Large intestine (tissue), 12 donors: ENCODE measurements at places on chromosomes 2 and 18. TPM values are rescaled to one million over a fixed set of nuclear protein-coding genes. Genes with fewer than 3 reads are reported as not detected.

DNA sequence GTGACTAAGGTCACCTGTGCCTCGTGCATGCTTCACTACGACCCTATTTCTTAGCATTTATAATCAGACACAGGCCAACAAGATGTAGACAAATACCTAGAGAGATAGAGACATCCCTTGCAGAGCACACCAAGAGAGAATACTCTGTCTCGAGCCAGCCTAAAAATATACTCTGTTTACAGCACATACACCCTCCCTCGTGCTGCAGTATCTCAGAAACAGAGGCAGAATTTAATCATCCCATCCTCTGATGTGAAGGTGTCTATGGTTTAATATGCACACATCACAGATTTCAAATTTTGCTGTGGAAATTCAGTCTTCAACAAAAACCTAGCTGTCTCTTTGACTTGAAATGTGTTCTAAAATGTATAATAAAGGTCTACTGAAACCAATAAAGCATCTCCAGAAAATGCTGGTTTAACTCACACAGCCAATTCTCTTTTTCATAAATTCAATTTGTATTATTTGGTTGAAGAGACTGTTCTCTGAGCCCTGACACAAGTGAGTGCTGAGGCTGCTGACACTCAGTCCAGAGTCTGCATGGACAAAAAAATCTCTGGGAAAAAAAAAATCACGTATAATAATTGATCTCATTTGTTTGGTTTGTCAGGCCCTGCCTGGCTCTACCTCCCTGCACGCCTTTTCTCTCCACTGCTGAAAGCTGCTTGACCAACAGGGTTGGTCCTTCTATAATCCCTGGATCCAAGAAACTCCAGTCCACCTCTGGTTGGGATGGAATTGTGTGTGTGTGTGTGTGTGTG is 142.0 kb upstream of the FSHR start:
- no peak overlapping the region for H3K27ac ChIP-seq
- no peak overlapping the region for H3K4me3 ChIP-seq
- no peaks in the 10 kb centered on the region for H3K36me3 ChIP-seq

DNA sequence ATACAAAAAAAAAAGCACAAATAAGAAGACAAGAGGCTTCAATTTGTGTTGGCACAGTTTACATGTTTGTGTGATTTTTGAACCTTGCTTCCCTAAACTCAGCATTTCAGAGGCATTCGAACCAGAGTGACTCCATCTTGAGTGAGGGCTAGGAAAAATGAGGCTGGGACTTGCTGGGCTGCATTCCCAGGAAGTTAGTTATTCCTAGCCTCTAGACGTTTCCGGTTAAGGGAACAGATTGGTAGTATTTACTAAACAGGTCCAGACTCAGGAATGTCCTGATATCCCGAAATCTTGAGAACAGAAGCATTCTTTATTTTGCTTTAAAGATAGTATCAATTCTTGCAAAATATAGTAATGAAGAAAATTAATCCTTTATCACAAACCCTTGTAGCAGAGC is 46.7 kb downstream of the RIT2 start:
- H3K27me3 ChIP-seq, result no peaks in the 10 kb centered on the region
- DNase-seq, result no peak
- H3K27ac ChIP-seq, result no peak overlapping the region
- H3K4me1 ChIP-seq, result no peaks in the 10 kb centered on the region
- H3K4me3 ChIP-seq, result no peak overlapping the region
- no peaks in the 10 kb centered on the region for H3K36me3 ChIP-seq

The RPRM gene
- 3.2 TPM for polyA plus RNA-seq

The GKN1 gene
- not detected for polyA plus RNA-seq

- H3K27me3 ChIP-seq, result peaks cover 22% of the 10 kb centered on the region
- DNase-seq, result no peak
- no peaks in the 10 kb centered on the region for H3K4me1 ChIP-seq
- H3K27ac ChIP-seq, result no peak overlapping the region
- no peaks in the 10 kb centered on the region for H3K36me3 ChIP-seq
Observed at GRCh38 chr2:130328710-130329109, 14.0 kb upstream of the IMP4 start.

GRCh38 chr2:9610781-9611548 is 19.8 kb downstream of the YWHAQ start:
- no peaks in the 10 kb centered on the region for H3K27me3 ChIP-seq
- peaks cover 10% of the 10 kb centered on the region for H3K4me1 ChIP-seq
- peak; percentile 23 for DNase-seq
- no peak overlapping the region for H3K4me3 ChIP-seq

The TTL gene
- 20.8 TPM for polyA plus RNA-seq

The SERPINB13 gene
- polyA plus RNA-seq, result not detected

- H3K4me1 ChIP-seq, result no peaks in the 10 kb centered on the region
- H3K36me3 ChIP-seq, result peaks cover 11% of the 10 kb centered on the region
- no peaks in the 10 kb centered on the region for H3K27me3 ChIP-seq
- no peak for DNase-seq
Observed at GRCh38 chr2:3314626-3315025, 63.0 kb downstream of the EIPR1 start.

The MOGAT1 gene
- not detected for polyA plus RNA-seq

DNA sequence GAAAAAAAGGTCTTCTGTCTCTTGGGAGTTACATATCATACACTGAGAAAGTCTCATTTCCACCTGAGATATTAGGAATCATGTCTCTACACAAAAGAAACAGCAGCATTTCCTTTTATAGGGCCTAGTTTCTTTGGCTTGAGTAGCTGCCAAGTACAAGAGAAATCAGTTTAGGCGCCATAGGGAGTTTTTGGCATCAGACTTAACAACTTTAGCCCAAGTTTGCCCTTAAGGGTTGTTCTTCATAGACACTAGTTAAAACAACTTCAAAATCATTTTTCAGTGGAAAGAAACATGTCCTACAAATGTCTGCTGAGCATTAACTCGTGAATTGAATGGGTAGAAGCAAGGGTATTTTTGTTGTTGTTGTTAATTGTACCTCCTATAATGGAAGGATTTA is 587.0 kb upstream of the DSEL start:
- no peak overlapping the region for H3K27ac ChIP-seq
- no peak for DNase-seq
- H3K4me1 ChIP-seq, result no peaks in the 10 kb centered on the region

DNA sequence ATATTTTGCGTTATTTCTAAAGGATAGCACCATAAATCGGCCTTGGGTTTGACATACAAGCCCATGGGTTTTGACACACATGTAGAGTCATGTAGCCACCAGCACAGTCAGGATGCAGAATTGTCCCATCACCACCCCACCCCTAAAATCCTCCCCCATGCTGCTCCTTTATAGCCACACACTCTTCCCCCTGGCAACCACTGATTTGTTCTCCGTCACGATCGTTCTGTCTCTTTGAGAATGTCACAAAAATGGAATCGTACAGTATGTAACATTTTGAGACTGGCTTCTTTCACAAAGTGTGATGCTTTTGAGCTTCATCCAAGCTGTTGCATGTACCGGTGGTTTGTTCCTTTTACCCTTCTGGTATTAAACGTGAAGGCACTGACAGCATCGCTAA is 39.1 kb downstream of the CRACDL start:
- no peak overlapping the region for H3K4me3 ChIP-seq
- DNase-seq, result no peak
- no peaks in the 10 kb centered on the region for H3K4me1 ChIP-seq
- H3K27me3 ChIP-seq, result no peaks in the 10 kb centered on the region
- no peaks in the 10 kb centered on the region for H3K36me3 ChIP-seq

- H3K27ac ChIP-seq, result no peak overlapping the region
- H3K4me1 ChIP-seq, result no peaks in the 10 kb centered on the region
- H3K27me3 ChIP-seq, result no peaks in the 10 kb centered on the region
Observed at GRCh38 chr2:221431477-221431876, 140.6 kb downstream of the EPHA4 start.

DNA sequence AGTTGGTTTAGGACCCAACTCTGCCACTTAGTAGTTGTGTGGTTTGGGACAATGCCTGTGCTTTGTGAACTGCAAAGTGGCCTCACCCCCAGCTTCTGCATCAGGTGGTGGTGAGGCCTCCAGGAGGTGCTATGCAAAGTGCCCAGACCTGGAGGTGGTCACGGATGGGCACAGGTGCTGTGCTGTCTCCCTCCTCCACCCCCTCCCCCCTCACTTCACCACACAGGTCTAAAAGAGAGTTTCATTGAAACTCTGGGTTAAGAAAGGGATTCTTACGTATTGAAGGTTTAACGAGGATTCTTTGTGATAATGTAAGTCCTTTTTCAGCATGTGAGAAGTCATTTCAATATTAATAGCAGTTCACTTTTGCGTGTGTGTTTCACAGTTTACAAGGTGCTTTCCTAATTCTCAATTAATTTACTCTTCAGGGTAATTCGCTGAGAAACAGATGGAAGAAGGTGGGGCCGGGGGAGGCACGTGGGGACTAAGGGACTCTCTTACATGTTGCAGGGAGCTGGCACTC is 369.9 kb downstream of the LPIN1 start:
- no peaks in the 10 kb centered on the region for H3K27me3 ChIP-seq
- H3K36me3 ChIP-seq, result no peaks in the 10 kb centered on the region
- H3K4me3 ChIP-seq, result no peak overlapping the region
- no peak overlapping the region for H3K27ac ChIP-seq

DNA sequence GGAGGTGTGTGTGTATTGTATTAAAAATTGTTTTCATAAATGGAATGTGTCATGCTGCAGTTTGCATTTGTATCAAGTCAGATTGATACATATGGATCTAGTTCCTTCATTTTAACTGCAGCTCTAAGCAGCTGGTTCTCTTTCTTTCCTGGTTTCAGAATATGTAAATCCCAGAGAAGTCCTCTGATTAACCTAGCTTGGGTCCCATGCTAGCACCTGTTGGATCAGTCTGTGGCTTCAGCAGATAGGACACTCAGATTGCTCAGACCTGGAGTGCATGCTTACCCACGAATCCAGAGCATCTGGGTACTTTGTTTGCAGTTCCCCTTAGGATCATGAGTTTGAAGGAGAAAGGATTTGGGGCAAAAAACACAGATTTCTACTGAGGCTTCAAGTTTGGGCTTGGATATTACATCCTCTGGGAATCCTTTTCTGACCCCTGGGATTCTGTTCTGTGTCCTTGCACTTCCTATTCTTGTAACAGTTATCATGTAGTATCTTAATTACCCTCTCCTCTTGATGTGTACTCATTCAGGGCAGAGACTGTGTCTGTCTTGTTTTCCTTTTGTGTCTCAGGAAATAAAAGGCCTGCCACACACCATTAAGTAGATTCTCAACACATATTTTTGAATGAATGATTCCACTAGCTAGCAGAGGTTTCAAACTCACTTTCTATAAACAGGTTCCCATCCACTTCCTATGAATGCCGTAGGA is 142.1 kb downstream of the PHLPP1 start:
- DNase-seq, result no peak
- no peak overlapping the region for H3K27ac ChIP-seq
- H3K27me3 ChIP-seq, result no peaks in the 10 kb centered on the region
- no peaks in the 10 kb centered on the region for H3K4me1 ChIP-seq

DNA sequence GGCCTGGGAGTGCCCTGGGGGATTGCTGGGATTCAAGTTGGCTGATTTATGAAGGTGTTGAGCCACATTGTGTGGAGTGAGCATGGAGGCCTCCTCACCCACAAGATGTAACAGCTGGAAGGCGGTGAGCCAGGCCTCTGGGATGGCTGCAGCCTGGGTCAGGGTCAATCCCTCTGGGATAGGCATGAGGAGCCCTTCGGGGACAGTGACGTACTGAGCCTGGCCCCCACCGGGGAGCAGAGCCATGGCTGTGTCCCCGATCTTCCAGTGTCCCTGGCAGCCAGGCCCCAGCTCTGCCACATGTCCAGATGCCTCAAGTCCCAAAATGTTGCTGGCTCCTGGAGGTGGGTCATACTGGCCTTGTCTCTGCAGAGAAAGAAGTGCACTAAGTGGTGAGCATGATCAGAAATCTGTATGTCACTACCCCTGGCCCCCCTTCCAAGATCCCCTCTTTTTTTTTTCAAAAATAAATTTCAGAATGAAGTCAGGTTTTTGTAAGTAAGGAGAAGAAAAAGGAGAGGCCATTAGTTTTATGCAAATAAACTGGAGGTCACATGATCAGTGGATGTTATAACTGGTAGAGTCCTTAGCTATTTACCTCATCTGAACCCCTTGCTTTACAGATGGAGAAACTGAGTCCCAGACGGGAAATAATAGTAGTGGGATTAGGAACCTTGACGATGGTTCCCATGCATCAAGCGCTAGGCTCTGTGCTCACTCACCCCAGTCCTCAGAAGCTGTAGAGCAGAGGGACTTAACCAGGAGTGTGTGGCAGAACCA is 1.7 kb downstream of the TP53I3 start:
- H3K4me1 ChIP-seq, result peaks cover 23% of the 10 kb centered on the region
- no peak for DNase-seq
- no peaks in the 10 kb centered on the region for H3K27me3 ChIP-seq
- H3K27ac ChIP-seq, result peak overlapping the region; percentile 94
- peaks cover 28% of the 10 kb centered on the region for H3K36me3 ChIP-seq

The IL18R1 gene
- 6.9 TPM for polyA plus RNA-seq
